ENCODE measurements at places on chromosomes 3 and 15.
A peak's percentile ranks its signal among the peaks of the same experiment; 100 is the strongest.

DNA sequence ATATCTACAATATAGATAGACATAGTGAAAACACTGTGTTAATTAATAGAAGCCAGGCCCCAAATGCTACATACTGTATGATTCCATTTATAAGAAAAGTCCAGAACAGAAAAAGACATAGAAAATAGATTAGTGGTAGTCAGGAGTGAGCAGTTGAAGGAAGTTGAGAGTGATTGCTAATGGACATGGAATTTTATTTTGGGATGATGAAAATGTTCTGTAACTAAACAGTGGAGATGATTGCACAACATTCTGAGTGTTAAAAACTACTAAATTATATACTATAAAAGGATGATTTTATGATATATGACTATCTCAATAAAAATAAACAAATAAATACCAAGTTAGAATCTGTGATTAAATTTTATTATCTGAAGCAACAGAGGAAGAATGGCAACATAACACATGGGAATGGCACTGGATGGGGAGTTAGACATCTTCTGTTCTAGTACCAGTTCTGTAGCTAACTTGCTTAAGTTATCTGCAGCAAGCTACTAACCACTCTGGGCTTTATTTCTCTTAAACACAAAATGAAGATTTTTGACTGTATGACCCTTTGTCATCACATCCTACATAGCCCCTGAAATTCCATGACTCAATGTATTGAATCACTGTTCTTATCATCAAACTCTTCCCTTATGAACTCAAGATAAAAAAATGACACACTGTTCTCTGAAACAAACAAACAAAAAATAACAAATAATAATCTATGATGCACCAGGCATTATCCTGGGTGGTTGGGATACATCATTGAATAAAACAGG, 612.7 kb downstream of the TBL1XR1 start:
- no peak for DNase-seq

- no peak for DNase-seq
These were observed 308.6 kb upstream of the ATP11B start for GRCh38 chr3:182484682-182485081.

GRCh38 chr15:61070111-61070901, 158.8 kb downstream of the RORA start:
- no peak for DNase-seq

- DNase-seq, result no peak
These were observed 46.9 kb upstream of the COL6A6 start for GRCh38 chr3:130470126-130470525.

GRCh38 chr3:94494992-94495391, 432.1 kb downstream of the NSUN3 start:
- no peak for DNase-seq

- no peak for DNase-seq
These were observed 19.8 kb upstream of the TM4SF4 start for GRCh38 chr3:149454746-149455145.

- DNase-seq, result no peak
These were observed 36.9 kb upstream of the RAB7A start for GRCh38 chr3:128689060-128689459.

DNA sequence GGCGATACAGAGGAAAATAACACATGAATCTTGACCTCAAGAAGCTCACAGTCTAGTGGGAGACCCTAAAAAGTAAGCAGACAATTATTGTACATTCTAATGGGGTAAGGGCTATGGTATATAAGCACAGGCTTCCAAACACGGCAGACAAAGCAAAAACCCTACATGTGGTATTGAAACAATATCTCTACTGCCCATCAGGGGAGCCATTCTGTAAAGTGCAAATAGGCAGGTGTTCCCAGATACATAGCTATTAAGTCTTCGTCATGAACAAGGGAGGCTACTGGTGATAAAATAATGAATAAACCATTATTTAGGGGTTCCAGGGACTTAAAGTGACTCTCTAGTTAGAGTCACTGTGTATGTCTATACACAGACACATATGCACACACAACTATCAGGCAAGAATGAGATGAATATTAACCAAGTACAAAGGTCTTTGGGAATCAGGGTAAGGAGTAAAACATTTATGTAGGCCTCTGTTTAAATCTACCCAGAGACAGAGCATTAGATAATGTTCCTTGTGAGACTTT, 38.7 kb upstream of the ASB14 start:
- no peak for DNase-seq

DNA sequence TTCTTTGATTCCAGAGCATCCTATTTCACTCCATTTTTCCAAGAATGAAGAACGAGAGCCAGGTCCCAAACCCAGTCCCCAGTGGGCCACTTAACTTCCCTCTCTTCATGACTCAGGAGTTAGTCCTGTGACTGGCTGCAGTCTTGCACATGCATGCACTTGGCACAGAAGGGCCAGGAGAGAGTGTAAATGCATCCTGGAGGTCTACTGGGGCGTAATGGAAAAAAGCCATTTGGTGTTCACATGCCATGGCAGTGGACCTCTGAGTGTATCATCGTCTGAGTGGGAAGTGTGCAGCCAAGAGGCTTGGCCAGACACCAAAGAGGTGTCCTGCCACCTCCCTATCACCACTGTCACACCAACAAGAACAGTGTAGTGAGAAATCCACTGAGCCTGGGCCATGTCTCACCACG, 15.1 kb upstream of the RFTN1 start:
- no peak for DNase-seq

DNA sequence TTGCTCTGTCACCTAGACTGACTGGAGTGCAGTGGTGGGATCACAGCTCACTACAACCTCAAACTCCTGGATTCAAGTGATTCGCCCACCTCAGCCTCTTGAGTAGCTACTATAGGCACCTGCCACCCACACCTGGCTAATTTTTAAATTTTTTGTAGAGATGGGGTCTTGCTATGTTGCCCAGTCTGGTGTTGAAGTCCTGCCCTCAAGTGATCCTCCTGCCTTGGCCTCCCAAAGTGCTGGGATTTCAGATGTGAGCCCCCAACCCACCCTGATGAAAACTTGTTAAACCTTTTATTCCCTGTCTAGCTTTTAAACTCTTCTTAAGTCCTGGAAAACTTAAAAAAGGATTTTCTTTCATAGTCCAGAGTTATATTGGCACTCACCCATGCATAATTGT, 2.6 kb downstream of the ECT2 start:
- DNase-seq, result no peak

DNA sequence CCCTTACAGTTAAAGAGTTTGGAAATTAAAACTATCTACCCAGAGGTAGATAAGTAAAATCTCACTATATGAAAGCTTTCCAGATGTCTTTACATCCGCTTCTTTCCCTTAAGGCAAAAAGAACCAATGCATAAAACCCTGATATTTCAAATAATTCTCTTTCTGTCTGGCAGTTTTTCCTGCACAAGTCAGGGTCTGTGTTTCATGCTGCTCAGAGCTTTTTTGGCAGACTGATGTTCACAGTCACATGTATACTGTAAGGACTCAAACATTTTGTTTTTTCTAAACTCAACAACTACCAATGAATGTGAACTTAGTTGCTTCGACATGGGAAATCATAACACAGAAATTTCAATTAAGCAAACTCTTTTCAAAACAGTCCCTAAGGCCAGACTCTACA, 988.4 kb downstream of the EPHA3 start:
- no peak for DNase-seq

DNA sequence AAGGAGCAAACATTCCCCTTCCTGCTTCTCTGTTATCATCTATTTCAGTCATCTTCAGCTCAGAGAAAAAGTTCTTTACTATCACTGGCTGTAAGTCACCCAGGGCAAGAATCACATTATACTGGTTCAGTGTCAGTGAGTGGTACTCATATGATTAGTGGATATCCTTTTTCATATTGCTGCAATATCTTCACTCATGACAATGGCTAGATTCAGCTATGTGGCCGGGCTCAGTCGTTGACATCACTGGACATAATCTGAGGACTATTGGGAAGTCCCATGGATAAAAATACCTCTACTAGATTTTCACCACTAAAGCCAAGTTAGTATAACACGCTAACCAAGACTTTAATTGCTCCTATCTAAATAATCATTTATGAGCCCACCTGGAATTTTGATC, 91.3 kb upstream of the UBE2E2 start:
- DNase-seq, result no peak

- peak; percentile 39 for DNase-seq
These were observed 84.5 kb upstream of the STT3B start for GRCh38 chr3:31448035-31448881.

GRCh38 chr3:168973897-168974296, 689.6 kb downstream of the MECOM start:
- DNase-seq, result no peak
